ENCODE measurements at places on chromosomes 4 and X. TPM values are rescaled to one million over a fixed set of nuclear protein-coding genes. Genes with fewer than 3 reads are reported as not detected.

- no peaks in the 10 kb centered on the region for H3K36me3 ChIP-seq
- peaks cover 2% of the 10 kb centered on the region for H3K27me3 ChIP-seq
- no peak overlapping the region for H3K4me3 ChIP-seq
These were observed 42.0 kb downstream of the PSAPL1 start for GRCh38 chr4:7392438-7393421.

- peaks cover 65% of the 10 kb centered on the region for H3K36me3 ChIP-seq
- no peaks in the 10 kb centered on the region for H3K27me3 ChIP-seq
- peaks cover 94% of the 10 kb centered on the region for H3K4me1 ChIP-seq
- DNase-seq = no peak
These were observed 61.6 kb downstream of the LEF1 start for GRCh38 chr4:108107101-108107500.

DNA sequence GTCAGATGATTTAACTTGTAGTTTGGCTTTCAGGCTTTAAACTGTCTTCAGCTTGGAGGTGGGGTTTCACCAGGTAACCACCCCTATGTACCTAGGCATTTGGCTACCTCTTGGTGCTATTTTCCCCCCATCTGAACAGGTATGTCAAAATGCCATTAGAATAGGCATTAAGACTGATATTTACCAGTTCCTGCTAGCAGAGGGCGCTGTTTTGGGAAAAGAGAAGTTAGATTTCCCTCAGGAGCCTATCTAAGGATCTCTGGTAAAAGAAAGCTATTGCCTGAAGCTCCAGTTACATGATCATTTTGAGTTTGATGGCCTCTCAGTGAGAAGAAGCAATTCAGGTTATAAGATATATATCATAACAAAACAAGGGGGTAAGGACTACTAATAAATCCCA is 879.1 kb downstream of the SH3BGRL start:
- H3K27me3 ChIP-seq = no peaks in the 10 kb centered on the region
- no peak for DNase-seq
- no peak overlapping the region for H3K4me3 ChIP-seq
- H3K27ac ChIP-seq = no peak overlapping the region
- H3K4me1 ChIP-seq = no peaks in the 10 kb centered on the region

DNA sequence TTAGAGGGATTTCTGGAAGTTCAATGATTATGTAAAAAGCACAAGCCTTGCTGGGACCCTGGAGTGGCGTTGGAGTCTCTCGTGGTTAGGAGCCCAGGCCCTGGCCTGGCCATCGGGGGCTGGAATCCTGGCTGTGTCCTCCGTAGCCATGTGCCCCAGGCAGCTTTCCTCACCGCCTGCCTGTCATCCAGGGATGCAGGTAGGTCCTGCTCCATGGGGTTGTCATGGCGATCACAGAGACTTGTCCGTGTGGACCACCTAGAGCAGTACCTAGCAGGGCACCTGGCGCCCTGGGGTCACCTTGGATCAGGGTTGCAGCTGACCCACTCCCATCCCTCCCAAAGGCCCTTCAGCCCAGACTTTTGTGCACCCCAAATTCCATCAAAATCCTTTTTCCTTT is 30.2 kb upstream of the WFS1 start:
- H3K4me3 ChIP-seq = no peak overlapping the region
- H3K36me3 ChIP-seq = no peaks in the 10 kb centered on the region
- H3K27ac ChIP-seq = no peak overlapping the region
- no peaks in the 10 kb centered on the region for H3K4me1 ChIP-seq
- H3K27me3 ChIP-seq = peaks cover 15% of the 10 kb centered on the region
- DNase-seq = no peak

- no peak overlapping the region for H3K27ac ChIP-seq
- no peaks in the 10 kb centered on the region for H3K36me3 ChIP-seq
- H3K4me3 ChIP-seq = no peak overlapping the region
- H3K4me1 ChIP-seq = no peaks in the 10 kb centered on the region
- H3K27me3 ChIP-seq = peaks cover 6% of the 10 kb centered on the region
These were observed 26.7 kb upstream of the ADH7 start for GRCh38 chr4:99461623-99462401.

- no peak overlapping the region for H3K4me3 ChIP-seq
- no peaks in the 10 kb centered on the region for H3K36me3 ChIP-seq
- H3K27ac ChIP-seq = no peak overlapping the region
- DNase-seq = no peak
- no peaks in the 10 kb centered on the region for H3K4me1 ChIP-seq
- H3K27me3 ChIP-seq = no peaks in the 10 kb centered on the region
These were observed 43.0 kb downstream of the RTL5 start for GRCh38 chrX:72088761-72089160.

DNA sequence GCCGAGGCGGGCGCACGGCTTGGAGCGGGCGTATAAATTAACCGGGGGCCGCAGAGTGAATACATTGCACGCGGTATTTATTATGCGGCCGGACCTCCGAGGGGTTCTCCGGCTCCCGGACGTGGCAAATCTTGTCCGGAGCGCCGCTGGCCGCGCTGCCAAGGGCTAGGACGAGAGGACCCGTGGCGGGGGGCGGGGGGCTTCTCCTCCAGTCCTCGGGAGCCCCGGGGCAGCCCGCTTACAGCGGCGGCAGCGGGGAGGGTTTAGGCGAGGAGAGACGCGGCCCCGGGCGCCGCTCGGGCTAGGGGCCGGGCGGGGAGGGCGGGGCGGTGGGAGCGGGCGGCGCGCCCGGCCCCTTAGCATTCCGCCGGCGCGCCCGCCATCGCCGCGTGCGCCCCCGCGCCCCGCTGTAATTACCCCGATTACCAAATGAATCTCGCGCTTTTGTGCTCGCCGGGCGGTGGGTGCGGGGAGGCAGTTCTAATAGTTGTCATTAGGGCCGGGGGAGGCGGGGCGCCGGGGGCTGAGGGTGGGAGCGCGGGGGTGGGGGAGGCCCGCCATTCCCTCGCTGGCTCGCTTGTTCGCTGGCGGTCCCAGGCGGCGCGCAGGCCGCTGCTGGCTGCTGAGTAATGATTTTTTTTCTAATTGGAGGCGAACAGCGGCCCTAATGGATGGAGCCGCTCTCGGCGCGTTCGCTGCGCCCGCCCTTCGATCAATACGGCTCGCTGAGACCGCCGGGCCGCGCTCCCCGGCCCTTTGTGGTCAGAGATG is 276.6 kb downstream of the BCOR start:
- peaks cover 20% of the 10 kb centered on the region for H3K4me1 ChIP-seq
- peaks cover 11% of the 10 kb centered on the region for H3K27me3 ChIP-seq
- H3K27ac ChIP-seq = no peak overlapping the region
- peak; percentile 33 for DNase-seq

- H3K4me3 ChIP-seq = no peak overlapping the region
- no peaks in the 10 kb centered on the region for H3K4me1 ChIP-seq
- no peak overlapping the region for H3K27ac ChIP-seq
- no peaks in the 10 kb centered on the region for H3K27me3 ChIP-seq
These were observed 107.8 kb downstream of the EFNB1 start for GRCh38 chrX:68936608-68937007.

SHROOM4 gene
- not detected for total RNA-seq

BANK1 gene
- 0.07 TPM for total RNA-seq

ERCC6L gene
- total RNA-seq = 9.5 TPM

MAGEA2 gene
- total RNA-seq = not detected
